ENCODE measurements at places on chromosomes 6 and 20.

GRCh38 chr6:35297601-35298481 lies at the start of gene DEF6:
DEF6 (plus strand) TSS chr6:35297818; CDS start chr6:35297857, 39 bp downstream.
- DNase-seq = peak; percentile 81

DNA sequence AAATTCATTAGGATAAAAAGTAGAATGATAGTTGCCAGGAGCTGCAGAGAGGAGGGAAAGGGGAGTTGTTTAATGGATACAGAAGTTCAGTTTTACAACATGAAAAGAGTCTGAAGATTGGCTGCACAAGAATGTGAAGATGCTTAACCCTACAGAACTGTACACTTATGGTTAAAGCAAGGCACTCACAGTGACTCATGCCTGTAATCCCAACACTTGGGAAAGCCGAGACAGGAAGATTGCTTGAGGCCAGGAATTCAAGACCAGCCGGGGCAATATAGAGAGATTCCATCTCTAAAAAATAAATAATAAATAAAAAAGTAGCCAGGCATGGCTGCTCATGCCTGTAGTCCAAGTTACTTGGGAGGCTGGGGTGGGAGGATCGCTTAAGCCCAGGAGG lies 174.0 kb downstream of the TASP1 start:
- peak; percentile 34 for DNase-seq

- no peak for DNase-seq
These were observed 329.6 kb upstream of the RSPO3 start for GRCh38 chr6:126788861-126789365.

- peak; percentile 57 for DNase-seq
These were observed 719 bp downstream of the HSP90AB1 start for GRCh38 chr6:44247338-44248302.

DNA sequence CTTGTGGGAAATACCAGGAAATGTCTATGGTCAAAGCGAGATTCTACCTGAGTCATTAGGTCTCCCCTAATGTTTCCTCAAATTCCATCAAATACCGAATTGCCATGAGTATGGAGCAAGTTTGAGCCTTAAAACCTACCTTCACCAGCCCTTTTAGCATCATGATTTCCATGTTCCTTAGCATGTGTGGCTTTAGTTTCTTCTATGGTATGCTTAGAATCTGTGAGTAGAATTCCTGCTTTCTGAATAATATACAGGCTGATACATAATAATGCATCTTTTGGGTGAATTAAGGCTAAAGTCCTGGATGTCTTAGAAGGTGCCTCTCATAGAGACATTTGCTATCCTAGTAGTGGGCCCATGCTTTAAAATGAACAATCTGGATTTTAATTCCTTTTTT lies 32.0 kb downstream of the TSPYL4 start:
- peak; percentile 53 for DNase-seq

GRCh38 chr6:138371452-138371711 lies 6.3 kb upstream of the SMIM28 start:
- no peak for DNase-seq

DNA sequence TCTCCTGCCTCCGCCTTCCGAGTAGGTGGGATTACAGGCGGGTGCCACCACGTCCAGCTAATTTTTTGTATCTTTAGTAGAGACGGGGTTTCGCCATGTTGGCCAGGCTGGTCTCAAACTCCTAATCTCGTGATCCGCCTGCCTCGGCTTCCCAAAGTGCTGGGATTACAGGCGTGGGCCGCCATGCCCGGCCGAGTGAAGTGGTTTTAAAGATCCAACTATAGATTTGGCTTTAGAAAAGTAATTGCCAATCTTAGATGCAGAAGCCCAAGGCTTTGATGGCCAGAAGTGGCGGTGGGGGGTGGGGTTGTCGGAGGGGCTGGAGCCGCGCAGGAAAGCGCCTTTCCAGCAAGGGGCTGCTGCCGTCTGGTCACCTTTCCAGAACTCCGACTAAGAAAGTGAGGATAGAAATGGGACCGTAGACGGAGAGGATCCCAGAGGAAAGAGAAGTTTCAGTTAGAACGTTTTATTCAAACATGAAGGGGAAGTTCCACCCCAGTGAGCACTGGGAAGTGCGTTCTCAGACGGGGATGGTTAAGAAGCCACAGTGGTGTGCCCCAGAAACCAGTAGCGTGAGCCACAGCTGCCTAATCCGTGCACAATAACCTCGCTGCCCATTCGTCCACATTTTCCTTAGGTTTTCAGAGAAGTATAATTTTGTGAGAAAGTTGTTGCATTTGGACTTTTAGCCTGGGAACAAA lies 69.7 kb downstream of the DLL1 start:
- DNase-seq = no peak

GRCh38 chr6:150354754-150355571 lies 13.8 kb upstream of the IYD start:
- peak; percentile 17 for DNase-seq

DNA sequence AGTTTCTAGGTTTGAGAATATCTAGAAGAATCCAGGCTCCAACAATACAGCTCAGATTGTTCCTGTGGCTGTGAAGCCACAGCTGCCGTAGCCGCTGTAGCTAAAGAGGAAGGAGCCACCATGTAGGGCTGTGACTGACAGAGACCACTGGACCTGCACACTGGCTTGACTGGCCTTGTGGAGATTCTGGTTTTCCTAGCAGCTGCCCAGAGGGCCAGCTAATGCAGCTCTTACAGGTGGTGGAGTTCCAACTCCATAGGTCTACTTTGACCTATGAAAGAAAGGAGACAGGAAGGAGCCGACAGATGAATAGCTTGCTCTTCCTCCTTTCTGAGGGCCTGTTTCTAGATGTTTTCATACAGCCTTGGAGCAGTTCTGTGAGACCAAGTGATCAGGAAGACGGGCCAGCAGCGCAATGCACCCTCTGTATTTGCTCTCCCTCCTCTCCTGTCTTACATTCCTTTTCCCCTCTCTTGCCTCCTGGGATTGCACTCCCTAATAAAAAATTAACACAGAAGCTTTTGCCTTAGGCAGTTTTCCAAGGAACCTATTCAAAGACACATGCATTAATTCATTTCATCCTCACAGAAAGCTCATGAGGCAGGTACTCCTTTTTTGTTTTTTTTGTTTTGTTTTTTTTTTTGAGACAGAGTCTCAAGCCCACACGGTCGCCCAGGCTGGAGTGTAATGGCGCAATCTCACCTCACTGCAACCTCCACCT lies 51.8 kb upstream of the MYB start:
- no peak for DNase-seq

GRCh38 chr20:42484790-42485375 lies 704.8 kb downstream of the PTPRT start:
- no peak for DNase-seq

DNA sequence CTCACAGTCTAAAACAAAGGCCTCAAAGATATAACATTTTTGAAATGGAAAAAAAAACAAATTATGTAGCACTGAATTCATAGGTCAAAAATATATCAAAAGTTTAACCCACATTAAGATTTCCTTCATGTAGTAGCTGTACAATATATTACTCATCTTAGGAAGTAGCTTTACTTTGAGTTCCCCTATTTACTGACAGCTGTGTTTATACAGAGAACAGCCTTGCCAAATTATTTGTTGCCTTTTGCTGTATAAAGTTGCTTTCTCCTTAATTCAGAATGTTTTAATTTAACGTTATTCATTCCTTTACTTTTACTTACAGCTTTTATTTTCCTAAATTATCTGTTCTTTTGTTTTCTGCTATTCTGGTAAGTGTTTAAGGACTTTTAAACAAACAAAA lies 181.0 kb downstream of the COL12A1 start:
- DNase-seq = no peak
